ENCODE measurements at places on chromosomes 16 and 17.

DNA sequence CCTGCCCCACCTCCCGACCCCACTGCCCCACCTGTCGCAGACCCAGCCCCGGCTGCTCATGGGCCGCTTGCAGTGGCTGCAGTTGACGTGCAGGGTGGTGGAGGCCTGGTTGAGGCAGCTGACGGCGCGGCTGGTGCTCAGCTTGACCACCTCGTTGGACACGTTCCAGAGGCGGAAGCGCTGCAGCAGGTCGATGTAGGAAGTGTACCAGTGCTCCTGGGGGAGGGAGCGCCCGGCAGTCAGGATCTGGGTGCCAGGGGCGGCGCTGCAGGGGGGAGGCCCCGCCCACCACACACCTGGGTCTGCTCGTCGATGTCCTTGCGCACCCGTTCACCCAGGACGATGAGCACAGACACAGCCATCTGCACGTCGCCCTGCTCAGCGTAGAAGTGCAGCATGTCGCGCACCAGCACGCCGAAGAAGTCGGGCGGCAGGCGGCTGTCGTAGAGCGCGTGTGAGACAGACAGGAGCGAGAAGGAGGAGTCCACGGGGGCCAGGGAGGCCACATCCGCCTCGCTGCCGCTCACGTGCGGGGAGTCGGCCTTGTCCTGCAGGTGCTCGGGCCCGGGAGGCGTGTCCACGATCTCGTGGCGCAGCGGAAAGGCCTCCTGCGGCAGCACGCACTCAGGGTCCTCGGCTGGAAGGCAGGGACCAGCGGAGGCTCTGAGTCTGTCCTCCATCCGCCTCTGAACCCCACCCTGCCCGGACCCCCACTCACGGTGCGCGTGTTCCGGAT is 995 bp upstream of the JMJD8 start:
- no peak for DNase-seq

GRCh38 chr17:31250229-31250628 is 46.8 kb downstream of the OMG start:
- DNase-seq, result no peak

DNA sequence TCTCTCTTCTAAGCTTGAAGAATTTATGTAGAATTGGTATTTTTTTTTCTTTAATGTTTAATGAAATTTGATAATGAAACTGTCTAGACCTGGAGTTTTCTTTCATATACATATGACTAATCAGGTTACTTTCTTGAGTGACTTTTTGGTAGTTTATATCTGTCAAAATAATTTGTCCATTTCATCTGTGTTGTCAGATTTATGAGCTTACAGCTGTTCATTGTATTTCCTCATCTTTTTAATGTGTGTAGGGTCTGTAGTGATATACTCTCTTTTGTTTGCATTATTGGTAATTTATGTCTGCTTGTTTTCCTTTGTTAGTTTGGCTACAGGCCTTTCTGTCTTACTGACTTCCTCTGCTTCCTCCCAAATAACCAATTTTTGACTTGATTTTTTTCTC is 55.7 kb downstream of the TAOK1 start:
- DNase-seq, result no peak

- DNase-seq, result no peak
Measured at GRCh38 chr16:12613131-12613991, 190.3 kb downstream of the CPPED1 start.
